ENCODE measurements at places on chromosomes 1 and 21.

GRCh38 chr1:22547818-22548462, 15.3 kb upstream of the EPHA8 start:
- DNase-seq, result no peak

DNA sequence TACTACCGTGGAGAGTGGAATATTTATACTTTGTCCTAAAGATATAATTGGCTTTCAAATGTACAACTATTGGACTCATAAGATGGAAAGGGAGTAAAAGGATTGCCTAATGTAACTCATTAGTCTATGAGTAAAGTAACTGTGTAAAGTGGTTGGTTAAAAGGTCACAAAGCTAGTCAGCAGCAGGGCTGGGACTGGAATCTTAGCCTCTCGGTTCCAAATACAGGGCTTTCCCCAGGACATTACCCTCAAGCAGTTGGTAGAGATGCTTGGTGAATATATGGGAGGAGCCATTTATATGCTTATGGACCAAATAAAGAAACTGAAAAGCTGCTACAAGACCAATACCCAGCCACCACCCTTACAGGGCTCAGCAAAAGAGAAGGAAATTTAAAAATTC, 283.7 kb downstream of the HLX start:
- no peak for DNase-seq

- DNase-seq, result no peak
These were observed 26.1 kb downstream of the ARMH1 start for GRCh38 chr1:44700573-44700972.

- no peak for DNase-seq
These were observed 279.9 kb downstream of the PTPRU start for GRCh38 chr1:29516063-29516820.

DNA sequence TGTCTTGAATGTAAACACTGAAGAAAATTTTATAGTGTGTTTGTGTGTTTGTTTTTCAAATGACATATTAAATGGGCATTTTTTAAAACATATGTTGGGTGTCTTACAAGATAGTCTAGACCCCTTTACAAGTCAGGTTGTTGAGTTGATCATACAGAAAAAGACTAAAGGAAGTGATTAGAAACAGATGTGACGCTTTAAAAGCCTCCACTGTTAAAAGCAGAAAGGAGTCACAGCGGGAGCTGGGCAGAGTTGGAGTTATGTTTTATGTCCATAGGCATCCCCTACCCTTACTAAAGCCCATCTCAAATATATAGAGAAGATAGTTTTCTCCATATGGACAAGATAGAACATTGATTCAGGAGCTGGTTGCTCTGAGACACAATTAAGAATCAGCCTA, 393.9 kb downstream of the PLPP3 start:
- no peak for DNase-seq

GRCh38 chr1:23578311-23578996, 19.2 kb upstream of the ID3 start:
- no peak for DNase-seq

DNA sequence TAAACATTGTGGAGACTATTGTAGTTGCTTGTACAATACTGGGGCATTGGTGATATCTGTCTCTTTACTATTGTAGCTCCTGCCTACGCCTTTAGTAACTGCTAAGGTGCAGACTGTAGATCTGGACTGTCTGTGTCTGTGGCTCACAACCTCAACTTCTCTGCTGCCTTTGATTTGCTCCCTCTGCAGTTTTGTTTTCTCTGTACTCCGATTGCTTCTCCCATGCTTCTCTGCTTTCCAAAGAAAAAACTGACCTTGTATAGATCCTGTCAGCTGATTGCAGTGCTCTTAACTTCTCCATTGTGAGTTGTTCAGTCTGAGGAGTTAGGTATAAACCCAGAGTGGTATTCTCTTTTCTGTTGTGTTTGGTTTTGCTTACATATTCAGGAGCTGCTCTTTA, 15.3 kb downstream of the MAGI3 start:
- DNase-seq, result no peak

DNA sequence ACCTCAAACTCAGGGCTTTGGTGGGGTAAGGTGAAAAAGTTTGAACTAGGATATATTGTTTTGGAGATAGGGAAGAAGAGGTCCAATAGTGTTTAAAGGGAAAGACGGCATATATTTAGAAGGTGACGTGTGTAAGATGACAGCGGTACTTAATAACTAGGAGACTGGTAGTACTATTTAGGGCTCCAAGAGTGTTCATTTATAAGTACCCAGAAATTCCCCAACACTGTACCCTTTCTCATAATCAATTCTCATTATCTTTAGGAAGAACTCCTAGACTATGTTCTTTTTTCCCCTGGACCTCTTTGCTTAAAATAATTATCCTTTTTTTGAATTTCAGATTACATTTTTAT, 1.5 kb downstream of the LYPLAL1 start:
- no peak for DNase-seq

GRCh38 chr1:25922056-25922970, 16.1 kb upstream of the STMN1 start:
- DNase-seq, result peak; percentile 34

- peak; percentile 86 for DNase-seq
These were observed 2.9 kb downstream of the CASQ1 start for GRCh38 chr1:160193091-160193819.

- DNase-seq, result no peak
These were observed 2.1 kb downstream of the RIPK4 start for GRCh38 chr21:41764558-41765419.
